NCI-H1092 treated with DMSO at 0.1 percent for 48 hours (cell line): ENCODE measurements at places on chromosomes 7 and 10.

DNA sequence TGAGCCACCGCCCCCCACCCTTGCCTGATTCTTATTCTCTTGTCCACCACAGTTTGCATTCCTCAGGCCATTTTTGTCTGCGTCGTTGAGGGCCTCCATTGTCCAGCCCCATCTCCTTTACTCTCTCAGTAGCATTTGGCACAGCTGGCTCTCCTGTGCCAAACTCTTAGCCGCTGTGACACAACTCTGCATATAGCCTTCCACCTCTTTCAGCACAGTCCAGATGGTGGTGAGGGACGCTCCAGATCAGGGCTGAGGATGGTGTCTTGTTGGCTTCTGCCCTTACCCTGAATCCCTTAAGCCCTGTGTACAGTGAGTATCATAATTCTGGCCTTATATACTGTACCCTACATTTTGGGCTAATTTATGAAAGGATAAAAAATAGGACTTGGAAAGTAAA, 45.6 kb downstream of the BMPR1A start:
- no peak for DNase-seq

GRCh38 chr7:114392686-114393085, 21.9 kb upstream of the FOXP2 start:
- no peak for DNase-seq

DNA sequence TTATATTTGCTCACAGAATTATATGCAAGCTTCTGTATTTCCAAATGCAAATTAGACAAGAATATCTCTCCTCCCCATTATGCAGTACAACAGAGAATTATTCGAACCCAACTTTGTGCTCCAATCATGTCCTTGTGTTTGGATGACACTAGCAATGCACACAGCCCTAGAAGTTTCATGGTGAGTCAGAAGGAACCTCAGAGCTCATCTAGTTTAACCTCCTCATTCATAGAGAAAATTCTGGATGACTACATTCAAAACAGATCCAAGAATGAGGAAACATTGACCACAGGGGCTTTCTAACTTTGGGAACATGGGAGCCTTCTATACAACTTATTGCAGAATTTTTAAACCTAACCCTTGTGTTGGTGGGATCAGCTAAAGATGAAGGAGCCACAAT, 12.8 kb upstream of the ARID5B start:
- no peak for DNase-seq

GRCh38 chr10:17064435-17064834, 65.2 kb downstream of the CUBN start:
- DNase-seq = no peak

DNA sequence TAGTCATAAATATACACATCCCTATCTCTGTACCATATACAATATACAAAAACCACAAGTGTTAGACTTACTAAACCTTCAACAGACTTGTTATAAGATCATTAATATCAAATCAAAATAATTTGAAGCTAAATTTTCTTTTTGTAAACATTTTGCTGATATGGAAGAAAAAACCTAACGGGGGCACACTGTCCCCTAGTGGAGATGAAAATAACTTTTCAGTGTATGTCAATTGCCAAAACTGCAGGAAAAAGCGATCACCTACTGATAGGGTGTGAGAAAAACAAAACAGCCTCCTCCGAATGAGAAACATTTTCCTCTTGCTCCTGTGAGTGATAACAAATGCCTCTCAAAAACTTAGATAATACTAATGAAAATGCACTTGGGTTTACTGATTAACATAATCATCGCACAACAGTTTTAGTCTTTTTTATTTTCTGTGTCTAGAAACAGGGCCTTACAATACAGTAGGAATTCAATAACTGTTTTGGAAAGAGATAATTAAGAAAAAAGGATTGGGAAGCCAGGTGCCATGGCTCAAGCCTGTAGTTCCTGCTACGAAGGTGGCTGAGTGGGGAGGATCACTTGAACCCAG, 322.7 kb downstream of the CRPPA start:
- DNase-seq = no peak

DNA sequence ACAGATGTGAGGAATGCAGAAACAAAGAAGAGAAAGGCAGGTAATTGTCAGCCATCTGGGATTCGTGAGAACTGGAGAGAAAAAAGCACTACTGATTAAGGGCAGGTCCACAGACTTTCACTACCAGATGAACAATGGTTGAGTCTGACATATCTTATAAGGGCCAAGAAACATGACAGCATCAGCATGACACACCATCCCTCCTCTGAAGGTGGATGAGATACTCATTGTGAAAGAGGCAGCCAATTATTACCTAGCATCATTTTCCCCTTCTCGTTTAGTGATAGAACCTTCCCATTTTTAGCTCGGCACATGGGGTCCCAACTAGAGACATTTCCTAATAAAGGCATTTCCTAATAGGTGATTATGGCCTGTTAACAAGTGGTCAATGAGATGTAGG, 19.2 kb upstream of the MET start:
- DNase-seq = no peak

DNA sequence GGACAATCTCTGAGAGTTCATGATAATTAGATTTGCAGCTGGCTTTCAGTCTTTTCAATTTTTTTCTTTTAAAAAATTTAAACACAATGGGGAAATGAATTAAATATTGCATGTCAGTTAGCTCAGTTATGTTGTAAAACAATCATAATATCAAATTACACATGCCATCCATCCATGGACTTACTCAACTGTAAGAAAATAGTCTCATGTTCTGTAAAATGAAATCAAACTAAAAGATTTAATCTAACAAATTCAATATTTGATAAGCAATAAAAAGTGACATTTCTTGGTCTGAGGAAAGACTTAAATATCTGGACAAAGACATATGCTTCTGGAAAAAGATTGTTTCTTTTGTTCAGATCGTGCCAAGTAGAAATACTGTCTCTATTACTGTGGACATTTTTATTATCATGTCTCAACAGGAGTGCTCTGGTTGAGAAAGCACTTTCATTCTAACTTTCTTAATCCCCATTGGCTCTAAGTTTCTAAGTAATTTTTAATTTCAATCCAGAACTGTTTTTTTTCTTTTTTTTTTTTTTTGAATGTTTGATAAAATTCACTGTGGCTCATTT, 179.2 kb upstream of the FAM3C start:
- DNase-seq = no peak

- no peak for DNase-seq
These were observed 7.8 kb upstream of the LIPM start for GRCh38 chr10:88794731-88795130.

- no peak for DNase-seq
These were observed 170.9 kb upstream of the ASAH2 start for GRCh38 chr10:50422259-50422658.

DNA sequence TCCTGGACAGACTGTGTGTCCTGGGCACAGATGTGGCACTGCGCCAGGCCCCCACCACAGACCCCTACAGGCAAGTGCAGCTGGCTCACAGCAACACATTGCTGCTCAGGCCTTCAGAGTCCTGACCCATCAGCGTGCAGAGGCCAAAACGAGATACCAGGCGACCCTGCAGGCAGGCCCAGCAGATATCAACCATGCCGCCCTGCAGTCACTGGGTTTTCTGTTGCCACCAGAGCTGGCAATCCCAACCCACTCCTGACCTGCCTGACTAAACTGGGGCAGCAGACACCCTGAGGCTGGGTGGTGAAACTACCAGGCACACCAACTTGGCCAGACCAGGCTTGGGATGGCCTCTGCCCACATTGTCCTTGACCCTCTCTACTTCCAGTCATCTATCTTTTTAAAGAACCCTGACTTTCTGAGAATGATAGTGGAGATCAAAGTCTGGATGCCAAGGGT, 20.3 kb downstream of the ZCCHC24 start:
- no peak for DNase-seq

GRCh38 chr7:48454750-48455192, 283.5 kb downstream of the ABCA13 start:
- DNase-seq = no peak

- no peak for DNase-seq
These were observed 12.1 kb downstream of the GALNTL5 start for GRCh38 chr7:151968357-151968756.

DNA sequence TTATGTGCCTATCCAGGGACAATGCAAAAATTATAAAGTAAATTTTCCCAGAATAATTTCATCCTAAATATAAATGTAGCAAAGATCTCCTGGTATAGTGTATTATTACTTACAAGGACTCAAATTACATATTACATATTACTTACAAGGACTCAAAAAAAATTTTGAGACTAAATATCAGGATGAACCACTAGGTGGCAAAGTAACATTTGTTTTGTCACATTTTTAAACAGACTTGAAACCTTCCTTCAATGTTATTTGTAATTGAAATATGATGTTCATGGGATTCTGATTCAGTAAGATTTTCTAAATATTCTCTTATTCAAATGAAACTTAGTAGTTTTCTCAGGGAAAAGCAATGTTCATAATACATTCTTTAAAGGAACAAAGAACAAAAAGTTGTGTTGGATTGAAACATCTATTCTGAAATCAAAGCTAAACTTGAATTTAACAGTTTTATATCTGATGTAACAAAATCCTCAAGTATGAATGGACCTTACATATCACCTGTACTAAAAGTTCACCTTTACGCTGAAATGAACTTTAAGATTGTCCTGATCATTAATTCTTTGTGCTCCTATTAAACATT, 74.3 kb upstream of the GNAI1 start:
- peak; percentile 77 for DNase-seq

GRCh38 chr10:95531058-95531809, 29.9 kb downstream of the SORBS1 start:
- no peak for DNase-seq

DNA sequence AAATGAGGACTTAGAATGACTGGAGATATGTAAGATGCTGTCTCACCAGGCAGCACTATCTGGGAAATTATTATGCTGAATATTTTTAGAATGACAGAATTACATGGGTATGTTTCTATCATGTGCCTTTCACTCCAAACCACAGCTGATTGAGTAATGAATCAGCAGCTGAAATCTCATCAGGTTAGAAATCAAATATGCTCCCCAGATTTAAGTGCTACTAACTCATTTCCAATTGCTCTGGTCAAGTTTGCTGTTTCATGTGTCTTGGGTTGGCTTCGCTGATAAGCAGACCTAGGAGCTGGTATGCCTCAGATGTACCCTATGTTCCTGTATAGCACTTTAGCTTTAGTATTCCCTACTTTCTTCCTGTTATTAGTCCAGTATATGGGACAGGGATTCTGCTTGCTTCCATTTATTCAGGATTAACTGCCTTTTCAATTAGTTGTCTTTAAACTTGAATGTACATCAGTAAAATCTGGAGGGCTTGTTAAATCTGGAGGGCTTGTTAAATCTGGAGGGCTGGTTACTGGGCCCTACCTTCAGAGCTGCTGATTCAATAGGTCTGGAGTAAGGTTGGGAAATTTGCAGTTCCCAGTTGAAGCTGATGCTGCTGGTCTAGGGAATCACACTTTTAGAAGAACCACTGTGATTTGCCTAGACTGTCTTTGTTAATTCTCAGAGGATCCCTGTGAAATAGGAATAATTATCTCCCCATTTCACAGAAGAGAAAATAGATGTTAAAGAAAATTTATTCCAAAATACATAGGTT, 172.9 kb downstream of the DKK1 start:
- no peak for DNase-seq

- no peak for DNase-seq
These were observed 6.5 kb downstream of the POR start for GRCh38 chr7:75921479-75921878.

- peak; percentile 82 for DNase-seq
These were observed 4.1 kb upstream of the CHN2 start for GRCh38 chr7:29190349-29191045.

- DNase-seq = no peak
These were observed 151.6 kb downstream of the SLC16A9 start for GRCh38 chr10:59558066-59558465.

DNA sequence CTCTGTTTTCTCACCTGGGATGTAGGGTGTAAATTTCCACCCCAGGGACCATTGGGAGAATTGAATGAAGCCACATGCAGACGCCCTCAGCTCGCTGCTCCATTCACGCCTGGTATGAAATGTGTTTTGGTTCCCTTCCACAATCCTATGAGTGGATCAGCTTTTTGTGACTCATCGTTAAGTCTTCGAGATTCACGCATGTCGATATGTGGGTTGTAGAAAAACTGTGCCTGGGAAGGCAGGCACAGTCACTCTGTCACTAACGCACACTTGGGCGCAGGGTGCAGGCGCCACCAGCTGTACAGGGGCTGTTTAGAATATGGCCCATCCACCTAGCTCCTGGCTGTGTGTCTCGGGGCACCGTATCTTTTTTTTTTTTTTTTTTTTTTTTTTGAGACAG, 64.2 kb upstream of the SH2B2 start:
- no peak for DNase-seq

- no peak for DNase-seq
These were observed 63.9 kb upstream of the GHITM start for GRCh38 chr10:84075226-84076046.

GRCh38 chr7:149777551-149778326, 4.4 kb upstream of the ZNF467 start:
- no peak for DNase-seq

GRCh38 chr7:3217166-3217565, 83.9 kb upstream of the SDK1 start:
- DNase-seq = no peak

GRCh38 chr7:47648275-47648925, 66.5 kb upstream of the TNS3 start:
- DNase-seq = no peak

DNA sequence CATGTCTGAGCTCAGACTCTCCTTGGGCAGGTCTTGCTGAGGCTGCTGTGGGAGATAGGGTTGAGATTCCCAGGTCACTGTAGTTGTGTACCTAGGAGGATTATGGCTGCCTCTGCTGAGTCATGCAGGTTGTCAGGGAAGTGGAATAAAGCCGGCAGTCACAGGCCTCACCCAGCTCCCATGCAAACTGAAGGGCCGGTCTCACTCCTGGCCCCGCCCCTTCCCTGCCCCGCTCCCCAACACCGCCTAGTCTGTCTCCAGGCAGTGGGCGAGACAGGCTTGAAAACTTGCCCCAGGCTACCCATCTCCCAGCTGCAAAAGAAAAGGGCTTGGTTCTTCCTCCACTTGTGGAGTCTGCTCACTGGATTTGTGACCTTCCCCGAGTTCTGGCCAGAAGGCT, 41.6 kb upstream of the SDHAF3 start:
- no peak for DNase-seq

- peak; percentile 68 for DNase-seq
These were observed 240.9 kb upstream of the KAT6B start for GRCh38 chr10:74585231-74586087.

- no peak for DNase-seq
These were observed 4.3 kb downstream of the PFKP start for GRCh38 chr10:3071405-3072198.

GRCh38 chr7:40921589-40922315, 781.1 kb downstream of the INHBA start:
- no peak for DNase-seq

DNA sequence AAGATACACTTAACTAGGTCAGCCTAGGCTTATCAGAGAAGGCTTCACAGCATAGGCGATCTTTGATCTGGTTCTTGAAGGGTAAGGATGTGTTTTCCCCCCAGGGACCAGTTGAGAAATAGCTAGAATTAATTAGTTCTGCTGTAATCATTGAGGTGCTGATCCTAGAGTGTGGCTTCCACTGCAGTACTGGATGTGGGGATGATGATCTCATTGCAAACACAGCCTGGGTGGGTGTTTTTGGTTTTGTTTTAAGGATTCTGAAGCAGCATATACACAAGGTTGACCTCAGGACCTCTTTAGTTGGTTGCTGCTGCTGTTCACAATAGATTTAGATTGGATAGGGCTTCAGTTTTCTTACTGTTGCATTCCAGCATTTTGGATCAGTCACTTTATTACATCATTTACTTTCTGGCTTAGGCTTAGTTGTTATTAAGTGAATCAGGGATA, 159.7 kb downstream of the AUTS2 start:
- DNase-seq = no peak
